Stimulated activated CD4-positive, alpha-beta T cell treated with anti-CD3 and anti-CD28 coated beads, Interleukin-1b, Interleukin-23, amount 100 ng/mL, for 1 hour (primary cell): ENCODE measurements at places on chromosomes 16 and 17.

- DNase-seq = no peak
Measured at GRCh38 chr17:338442-339192, 14.0 kb downstream of the RPH3AL start.

GRCh38 chr16:3776316-3776715 lies 59.0 kb upstream of the TRAP1 start:
- no peak for DNase-seq

- no peak for DNase-seq
Measured at GRCh38 chr17:66543526-66543925, 241.1 kb downstream of the PRKCA start.

DNA sequence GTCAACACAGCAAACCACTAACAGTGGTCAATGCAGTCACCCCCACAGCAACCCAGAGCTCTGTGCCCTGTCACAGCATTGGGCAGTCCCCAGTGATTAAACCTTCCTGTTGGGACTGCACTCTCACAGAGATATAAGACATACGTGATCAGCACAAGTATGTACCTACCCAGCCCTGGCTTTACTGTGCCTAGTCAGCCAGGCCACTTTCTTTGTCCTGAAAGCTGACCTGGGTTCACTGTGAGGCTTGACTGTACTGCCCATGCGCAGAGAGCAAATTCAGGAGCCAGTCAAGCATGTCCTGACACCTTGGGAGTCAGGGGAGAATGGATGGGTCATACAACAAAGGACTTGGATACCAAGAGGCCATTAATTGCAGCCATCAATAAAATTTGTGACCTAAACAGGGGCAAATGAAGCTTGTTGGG lies 10.9 kb upstream of the TMEM170A start:
- DNase-seq = no peak

GRCh38 chr16:86025706-86026105 lies 126.7 kb downstream of the IRF8 start:
- DNase-seq = no peak

- no peak for DNase-seq
Measured at GRCh38 chr16:89482150-89482816, 8.1 kb downstream of the ANKRD11 start.

- no peak for DNase-seq
Measured at GRCh38 chr16:54480429-54480828, 193.8 kb upstream of the IRX3 start.

DNA sequence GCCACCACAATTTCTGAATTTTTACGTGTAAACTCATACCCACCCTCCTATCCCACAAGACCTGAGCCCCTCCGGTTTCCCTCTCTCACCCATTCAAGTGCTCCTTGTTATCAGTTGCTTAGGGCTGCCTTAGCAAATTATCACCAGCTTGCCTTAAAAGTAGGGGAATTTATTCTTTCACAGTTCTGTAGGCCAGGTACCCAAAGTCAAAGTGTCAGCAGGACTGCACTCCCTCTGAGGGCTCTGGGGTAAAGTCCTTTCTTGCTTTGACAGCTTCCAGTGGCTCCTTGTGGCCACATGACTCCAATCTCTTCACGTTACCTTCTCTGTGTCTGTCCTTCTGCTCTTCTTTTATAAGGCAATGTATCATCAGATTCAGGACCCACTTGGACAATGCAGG lies 7.9 kb upstream of the TMEM220 start:
- no peak for DNase-seq

DNA sequence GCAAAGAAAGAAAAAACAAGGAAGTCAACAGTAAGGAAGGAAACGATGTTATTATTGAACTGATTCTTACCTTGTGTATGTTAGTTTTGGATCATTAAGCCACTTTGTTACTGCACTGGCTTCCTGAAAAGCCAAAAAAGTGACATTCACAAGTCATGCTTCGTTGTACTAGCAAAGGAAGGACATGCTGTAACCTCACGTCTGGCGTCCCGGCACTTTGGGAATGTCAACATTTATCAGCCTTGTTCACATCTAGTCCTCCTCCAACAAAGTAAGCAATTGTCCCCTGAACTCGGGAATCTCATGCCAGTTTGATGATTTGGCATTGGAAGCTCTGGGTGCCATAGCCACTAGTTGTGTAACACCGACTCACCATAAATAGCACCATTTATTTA lies 731 bp upstream of the MKS1 start:
- no peak for DNase-seq
